ENCODE measurements at places on chromosomes 2 and 18.

DNA sequence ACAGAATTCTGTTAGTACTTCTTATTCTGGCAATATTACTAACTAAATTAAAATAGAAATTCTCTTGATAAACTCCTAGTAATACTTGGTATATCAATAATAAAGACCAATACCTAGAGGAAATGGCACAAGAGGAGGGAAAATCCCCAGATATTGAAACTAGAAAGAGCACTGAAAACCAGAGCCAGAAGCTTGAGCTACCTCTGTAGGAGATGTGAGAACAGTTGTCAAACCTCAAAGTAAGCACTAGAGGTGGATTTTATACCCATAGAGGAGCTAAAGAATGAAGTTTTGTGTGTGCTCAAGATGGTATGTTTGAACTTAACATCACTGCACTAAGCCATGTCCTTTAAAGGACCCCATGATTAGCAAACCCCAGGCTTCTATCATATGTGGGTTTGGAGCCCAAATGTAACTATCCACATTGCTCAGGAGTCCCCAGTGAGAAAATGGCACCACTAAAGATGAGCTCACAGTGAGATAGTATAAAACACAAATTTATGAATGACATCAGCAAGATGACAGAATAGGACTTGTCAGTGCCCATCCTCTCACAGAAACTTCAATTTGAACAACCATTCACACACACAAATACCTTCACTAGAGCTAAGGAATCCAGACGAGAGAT is 122.1 kb downstream of the PKP4 start:
- no peak for DNase-seq

DNA sequence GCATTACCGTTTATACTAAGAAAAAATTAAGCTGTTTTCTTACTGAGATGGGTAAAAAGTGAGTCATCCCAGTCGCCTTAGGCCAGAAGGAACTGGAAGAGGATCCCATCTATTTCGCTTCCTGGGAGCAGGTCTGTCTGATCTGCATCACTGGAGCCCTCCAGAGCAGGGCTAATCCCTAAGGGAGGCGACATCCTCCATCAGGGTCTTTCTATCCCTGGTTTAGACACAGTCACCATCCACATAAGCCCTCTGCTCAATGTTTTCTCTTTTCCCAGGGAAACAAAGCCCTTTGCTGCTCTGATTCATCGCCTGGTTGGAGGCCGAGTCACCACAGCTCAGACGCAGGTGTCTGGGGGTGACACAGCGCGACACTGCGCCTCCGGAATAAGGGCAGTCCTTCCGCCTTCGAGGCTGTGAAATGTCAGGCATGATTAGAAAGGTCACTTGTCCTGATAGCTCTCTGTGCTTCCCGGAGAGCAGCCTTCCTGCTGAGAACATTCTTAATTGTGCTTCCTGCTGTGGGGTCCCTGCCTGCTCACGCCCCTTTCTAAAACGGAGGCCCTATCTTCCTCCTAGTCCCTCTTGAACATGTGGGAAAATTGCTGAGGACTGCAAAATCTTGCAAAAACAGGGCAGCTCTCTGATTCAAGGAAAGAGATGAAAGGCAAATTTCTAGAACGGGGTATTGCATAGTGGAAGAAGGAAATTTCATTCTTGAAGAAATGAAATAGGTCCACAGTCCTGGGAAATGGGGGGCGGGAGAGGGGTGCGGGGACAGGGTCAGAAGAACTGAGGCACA is 56.3 kb downstream of the MARCHF4 start:
- DNase-seq: no peak

GRCh38 chr2:89844221-89844943 is 1152.9 kb downstream of the RPIA start:
- no peak for DNase-seq

- DNase-seq: no peak
Measured at GRCh38 chr2:9552219-9553178, 3.1 kb downstream of the ADAM17 start.

- DNase-seq: no peak
Measured at GRCh38 chr2:23591111-23591510, 206.1 kb downstream of the KLHL29 start.

DNA sequence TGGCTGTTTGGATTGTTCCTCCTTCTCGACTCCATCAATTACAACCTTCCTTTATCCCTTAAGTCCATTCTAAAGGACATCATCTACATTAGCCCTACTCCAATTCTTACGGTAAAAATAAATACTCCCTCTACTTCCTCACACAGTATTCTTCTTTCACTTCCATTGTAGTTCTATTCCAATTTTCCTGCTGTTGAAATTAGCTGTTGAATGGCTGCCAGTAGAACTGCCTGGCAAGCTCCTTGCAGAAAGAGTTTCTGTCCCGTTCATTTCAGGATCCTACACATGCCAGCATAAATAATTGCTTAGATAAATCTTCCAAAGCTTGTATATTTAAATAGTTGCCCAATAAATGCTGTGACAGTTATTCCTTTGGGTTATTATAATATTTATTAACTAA is 459.3 kb upstream of the TRIB2 start:
- no peak for DNase-seq

DNA sequence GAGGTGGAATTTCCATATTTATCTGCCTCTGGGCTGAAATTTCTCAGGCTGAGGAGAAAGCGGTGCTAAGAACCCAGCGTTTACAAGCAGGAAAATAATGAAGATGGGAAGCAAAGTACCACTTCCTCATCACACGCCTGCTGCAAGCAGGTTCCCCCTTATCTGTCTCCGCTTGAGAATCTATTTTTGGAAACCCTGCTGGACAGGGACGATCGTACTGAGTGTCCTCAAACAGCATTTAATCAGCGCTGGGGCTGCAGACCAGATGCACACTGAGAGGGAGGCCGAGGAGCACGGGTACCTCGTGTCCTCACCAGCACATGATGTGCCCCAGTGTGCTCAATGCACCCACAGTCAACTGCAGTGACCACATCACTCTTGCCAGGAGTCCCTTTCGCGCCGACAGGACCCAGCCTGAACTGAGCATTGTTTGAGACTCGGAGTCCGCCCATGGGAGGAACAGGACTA is 160.4 kb downstream of the HDAC4 start:
- no peak for DNase-seq

DNA sequence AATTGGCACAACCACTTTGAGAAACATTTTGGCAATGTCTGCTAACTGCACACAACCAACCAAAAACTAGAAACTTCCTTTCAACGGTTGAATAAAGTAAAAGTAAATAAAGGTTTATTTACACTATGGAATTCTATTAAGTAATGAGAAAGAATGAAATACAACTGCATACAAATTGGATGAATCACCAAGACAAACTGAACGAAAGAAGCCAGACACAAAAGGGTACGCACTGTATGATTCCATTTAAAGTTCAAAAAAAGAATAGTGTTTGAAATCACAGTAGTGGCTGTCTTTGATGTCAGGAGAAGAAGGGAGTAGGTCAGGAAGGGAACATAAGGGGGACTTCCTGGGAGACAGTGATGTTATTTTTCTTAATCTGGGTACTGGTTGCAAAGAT is 46.5 kb upstream of the SULT1C3 start:
- DNase-seq: no peak

GRCh38 chr2:22690096-22690495 is 694.9 kb upstream of the KLHL29 start:
- DNase-seq: no peak

GRCh38 chr2:183069174-183069573 is 9.4 kb upstream of the DUSP19 start:
- no peak for DNase-seq

DNA sequence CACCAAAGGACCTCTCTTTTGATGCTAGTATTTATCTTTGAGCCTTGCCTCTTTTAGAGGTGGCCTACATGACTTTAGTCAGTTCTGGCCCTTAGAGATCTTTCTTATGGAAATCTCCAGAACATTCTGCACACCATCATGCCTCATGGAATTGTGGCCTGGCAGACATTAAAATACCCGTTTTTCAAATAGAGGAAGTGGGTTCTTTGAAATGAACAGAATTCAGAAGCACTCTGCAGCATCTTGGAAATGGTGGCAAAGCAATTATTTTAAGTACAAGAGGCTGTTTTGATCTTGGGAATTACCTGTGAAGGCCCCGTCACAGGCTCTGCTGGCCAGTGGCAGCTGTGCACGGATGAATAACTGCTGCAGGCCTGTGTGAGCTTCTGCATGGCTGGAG is 40.7 kb upstream of the APCDD1 start:
- DNase-seq: no peak

DNA sequence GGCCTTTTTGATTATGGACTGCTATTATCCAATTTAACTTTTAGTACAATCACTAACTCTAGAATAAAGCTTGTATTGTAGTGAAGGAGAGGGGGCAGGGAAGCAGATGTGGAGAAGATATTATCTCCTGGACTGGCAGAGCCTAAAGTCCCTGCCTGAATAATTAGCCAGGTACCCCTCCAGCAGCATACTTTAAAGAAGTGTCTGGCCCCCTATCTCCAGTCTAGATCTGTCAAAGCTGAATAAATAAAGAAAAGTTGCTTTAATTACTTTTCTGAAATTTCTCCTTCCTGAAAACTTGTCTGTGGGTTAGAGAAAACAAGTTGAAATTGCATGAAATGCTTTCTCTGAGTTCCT is 258.2 kb downstream of the SLC8A1 start:
- no peak for DNase-seq

DNA sequence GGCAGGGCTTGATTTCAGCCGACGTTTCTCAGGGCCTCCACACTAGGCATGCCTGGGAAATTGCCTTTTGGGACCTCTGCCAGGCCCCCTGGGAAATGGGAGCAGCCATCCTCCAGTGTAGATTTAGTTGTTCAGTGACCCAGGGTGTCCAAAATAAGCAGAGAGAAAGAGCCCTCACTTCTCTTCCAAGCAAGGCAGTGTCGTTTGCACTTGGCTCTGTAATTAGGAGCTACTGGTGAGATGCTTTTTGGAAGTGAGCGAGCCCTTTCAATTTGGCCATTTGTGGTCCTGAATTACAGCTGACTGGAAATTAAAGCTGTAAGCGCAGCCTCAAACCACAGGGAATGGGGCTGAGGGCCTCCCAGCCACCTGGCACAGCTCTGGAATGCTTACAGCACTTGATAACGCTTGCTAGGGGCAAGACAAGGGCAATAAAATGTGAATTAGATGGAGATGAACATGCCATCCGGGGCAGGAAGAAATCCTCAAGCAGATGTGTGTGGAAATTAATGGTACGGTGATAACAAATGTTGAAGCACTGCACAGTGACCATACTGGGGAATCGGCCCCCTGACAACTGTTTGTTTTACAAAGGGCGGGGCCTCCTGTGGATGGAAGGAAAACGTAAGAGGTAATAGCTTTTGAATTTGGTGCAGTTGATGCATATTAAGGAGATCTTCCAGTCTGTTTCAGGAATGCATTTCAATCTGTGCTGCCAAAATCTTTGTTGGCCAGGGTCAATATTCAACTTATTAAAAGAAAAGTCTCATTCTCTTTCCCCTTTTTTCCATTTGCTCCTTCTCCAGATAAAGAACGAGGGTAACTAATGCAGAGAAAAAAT is 173.1 kb downstream of the UXS1 start:
- DNase-seq: no peak

GRCh38 chr2:60936757-60937156 is 55.4 kb downstream of the REL start:
- DNase-seq: no peak

GRCh38 chr18:79511671-79512301 is 116.1 kb downstream of the NFATC1 start:
- no peak for DNase-seq

- DNase-seq: no peak
Measured at GRCh38 chr18:62863579-62864001, 148.2 kb downstream of the PHLPP1 start.

GRCh38 chr18:30889519-30890301 is 152.8 kb downstream of the DSC3 start:
- DNase-seq: no peak

DNA sequence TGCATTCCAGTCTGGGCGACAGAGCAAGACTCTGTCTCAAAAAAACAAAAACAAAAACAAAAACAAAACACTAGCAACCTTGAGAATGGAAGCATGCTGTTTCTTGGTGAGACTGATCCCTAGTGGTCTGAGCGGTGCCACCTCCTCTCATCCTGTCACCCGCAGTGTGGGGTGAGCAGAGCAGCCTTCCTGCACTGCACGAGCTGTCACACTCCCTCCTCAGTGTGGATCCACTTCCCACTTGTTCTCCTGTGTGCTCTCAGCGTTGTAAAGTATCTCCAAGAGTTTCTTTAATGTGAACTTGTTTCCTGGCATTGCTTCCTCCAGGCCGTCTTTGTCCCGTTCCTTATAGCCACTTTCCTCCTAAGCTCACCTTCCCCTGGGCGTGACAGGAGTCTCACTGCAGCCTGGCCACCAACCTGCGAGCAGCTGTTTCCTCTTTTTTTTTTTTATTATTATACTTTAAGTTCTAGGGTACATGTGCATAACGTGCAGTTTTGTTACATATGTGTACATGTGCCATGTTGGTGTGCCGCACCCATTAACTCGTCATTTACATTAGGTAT is 220.5 kb downstream of the FAM210A start:
- DNase-seq: no peak

DNA sequence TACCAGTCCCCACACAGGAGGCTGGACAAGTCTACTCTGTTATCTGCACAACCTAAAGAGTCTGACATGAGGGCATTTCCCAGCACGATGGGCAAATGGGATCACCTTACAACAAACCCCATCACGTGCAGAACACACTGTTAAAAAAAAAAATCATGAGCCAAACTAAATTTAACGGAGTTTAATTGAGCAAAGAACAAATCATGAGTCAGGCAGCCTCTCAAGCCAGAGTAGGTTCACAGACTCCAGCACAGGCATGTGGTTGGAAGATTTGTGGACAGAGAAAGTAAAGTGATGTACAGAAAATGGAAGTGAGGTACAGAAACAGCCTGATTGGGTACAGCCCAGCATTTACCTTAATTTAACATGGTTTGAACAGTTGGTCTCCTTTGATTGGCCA is 59.9 kb downstream of the KYNU start:
- DNase-seq: no peak

Measured in right renal pelvis (tissue), 4 donors.